ENCODE measurements at places on chromosomes 1 and 21.
A peak's percentile ranks its signal among the peaks of the same experiment; 100 is the strongest.

GRCh38 chr1:117414943-117415342 lies 47.7 kb downstream of the MAN1A2 start:
- DNase-seq, result no peak

- DNase-seq, result no peak
Measured at GRCh38 chr1:153779781-153780541, 4.8 kb downstream of the SLC27A3 start.

GRCh38 chr1:191865479-191865878 lies 292.8 kb upstream of the RGS18 start:
- no peak for DNase-seq

GRCh38 chr1:81731989-81732388 lies 68.7 kb upstream of the ADGRL2 start:
- DNase-seq, result no peak

DNA sequence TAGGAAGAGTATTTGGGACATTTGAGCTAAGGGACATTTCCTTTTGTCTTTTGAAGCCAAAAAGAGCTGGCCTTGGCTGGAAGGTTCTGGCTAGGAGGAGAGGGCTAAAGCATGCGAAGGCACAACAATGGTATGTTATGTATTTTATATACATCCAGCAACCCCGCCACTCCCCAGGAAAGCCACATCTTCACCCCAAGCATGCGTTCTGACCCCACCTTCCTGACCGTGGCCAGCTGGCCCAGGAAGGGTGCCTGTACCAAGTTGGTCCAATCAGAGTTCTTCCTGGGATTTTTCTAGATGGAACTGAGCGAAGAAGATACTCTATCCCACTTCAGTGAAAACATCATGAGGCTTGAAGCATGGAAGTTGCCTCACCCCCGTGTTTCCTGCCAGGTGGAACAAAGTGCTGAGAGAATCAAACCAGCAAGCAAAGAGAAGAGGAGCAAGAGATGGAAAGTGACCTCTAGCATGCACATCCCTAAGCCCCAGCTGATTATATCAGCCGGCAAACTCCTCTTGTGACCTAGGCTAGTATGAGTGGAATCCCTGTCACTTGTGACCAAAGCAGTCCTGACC lies 82.7 kb downstream of the BCAR3 start:
- no peak for DNase-seq

DNA sequence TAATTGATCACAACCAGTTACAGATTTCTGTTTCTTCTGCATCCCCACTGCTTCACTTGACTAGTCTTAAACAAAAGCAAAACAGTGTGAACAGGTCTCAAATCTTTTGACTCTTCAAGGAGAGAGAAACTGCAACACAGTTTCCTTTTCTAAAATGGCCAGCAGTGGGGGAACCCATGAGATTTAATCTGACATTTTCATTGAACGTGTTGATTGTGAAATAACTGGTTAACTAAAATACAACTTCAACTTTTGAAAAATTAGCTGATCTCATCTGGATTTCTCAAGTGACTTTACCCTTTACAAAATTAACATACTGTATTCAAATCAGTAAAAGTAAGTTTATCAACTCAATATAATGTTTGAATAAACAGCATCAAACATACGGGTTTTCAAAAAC lies 143.0 kb downstream of the HFM1 start:
- DNase-seq, result no peak

DNA sequence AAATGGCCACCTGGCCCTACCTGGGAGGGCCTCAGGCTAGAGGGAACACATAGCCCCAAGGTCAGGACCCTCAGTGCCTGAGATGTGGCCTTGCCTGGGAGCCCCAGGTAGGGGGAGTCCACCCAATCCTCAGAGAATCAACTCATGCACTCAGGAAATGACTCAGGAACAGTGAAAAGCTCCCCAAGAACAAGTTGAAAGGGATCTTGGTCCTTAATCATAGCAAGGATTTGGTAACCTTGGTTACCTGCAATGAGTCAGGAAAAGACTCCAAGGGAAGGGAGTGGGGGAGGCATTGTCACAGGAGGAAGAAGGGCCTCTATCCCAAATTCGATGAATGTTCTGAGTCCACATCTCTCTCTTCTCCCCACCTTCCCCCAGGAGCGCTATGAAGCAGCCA lies 17.0 kb downstream of the MAP7D1 start:
- DNase-seq, result no peak

DNA sequence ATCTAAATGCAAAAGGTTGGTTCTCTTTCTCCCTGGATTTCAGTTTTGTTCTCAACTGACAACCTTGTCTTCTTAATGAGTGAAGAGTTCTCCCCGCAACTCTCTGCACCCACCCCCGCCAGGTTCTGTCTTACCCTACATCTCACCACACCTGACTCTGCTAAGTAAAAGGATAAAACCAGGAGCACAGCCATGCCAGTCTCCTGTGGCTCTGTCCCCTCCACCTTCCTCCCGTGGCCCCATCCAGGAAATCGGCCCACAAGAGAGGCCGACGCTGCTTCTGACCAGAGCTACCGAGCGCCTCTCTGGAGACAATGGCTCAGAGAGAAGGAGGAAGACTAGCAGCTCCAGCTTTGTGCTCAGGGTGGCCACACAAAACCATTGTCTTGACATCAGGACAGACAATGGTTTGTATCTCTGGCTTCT lies 72.2 kb downstream of the PLEKHA6 start:
- no peak for DNase-seq

DNA sequence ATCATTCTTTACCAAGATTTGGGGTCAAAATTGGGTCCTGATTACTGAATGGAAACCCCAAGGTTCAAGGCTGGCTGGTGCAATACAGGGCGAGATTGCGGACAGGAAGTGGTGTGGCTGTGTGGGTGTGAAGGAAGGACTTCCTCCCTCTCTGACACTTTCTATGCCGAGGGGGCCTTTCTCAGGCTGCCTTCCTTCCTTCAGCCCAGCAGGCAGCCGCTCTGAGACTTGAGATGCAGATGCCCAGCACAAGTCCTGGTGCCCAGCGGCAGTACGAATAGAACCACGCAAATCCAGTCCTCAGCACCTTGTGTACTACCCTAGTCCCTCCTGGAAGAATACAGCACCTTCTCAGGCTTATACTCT lies 16.3 kb downstream of the BATF3 start:
- no peak for DNase-seq

GRCh38 chr1:22107126-22107525 lies 35.8 kb downstream of the WNT4 start:
- DNase-seq, result no peak

GRCh38 chr1:12776801-12777557 lies 3.4 kb downstream of the PRAMEF12 start:
- no peak for DNase-seq

DNA sequence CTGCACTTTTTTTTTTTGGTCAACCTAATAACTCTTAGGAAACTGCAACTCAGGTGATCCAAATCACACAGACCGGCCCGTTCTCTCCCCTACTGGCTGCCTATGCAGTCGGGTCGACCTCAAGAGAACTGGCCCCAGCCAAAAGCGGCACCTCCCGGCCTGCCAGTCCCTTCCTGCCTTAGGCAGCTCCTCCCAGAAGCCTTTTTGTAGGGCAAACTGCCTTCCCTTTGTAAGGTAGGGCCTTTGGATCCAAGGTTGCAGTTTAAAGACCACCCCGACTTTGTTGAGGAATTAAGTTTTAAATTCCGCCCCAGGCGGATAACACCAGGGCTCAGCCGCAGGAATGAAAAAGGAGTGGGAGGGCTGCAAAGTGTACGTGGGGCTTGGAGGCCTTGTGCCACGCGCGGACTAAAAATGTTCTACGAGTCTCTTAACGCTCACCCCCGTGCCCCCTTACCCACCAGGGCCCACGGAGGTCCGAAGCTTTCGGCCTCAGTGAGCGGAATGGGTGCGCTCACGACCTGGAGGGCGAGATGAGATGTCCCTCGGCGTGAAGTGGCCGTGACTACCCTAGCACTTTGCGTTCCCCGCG lies 642 bp upstream of the ST3GAL3 start:
- DNase-seq, result peak; percentile 9

- peak; percentile 17 for DNase-seq
Measured at GRCh38 chr1:50427818-50428779, 4.9 kb upstream of the DMRTA2 start.

- no peak for DNase-seq
Measured at GRCh38 chr1:30511991-30512913, 211.1 kb downstream of the MATN1 start.

DNA sequence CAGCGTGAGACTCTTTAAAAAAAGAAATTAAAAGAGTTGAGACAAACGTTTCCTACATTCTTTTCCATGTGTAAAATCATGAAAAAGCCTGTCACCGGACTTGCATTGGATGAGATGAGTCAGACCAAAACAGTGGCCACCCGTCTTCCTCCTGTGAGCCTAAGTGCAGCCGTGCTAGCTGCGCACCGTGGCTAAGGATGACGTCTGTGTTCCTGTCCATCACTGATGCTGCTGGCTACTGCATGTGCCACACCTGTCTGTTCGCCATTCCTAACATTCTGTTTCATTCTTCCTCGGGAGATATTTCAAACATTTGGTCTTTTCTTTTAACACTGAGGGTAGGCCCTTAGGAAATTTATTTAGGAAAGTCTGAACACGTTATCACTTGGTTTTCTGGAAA lies 31.2 kb downstream of the IFNAR1 start:
- no peak for DNase-seq

DNA sequence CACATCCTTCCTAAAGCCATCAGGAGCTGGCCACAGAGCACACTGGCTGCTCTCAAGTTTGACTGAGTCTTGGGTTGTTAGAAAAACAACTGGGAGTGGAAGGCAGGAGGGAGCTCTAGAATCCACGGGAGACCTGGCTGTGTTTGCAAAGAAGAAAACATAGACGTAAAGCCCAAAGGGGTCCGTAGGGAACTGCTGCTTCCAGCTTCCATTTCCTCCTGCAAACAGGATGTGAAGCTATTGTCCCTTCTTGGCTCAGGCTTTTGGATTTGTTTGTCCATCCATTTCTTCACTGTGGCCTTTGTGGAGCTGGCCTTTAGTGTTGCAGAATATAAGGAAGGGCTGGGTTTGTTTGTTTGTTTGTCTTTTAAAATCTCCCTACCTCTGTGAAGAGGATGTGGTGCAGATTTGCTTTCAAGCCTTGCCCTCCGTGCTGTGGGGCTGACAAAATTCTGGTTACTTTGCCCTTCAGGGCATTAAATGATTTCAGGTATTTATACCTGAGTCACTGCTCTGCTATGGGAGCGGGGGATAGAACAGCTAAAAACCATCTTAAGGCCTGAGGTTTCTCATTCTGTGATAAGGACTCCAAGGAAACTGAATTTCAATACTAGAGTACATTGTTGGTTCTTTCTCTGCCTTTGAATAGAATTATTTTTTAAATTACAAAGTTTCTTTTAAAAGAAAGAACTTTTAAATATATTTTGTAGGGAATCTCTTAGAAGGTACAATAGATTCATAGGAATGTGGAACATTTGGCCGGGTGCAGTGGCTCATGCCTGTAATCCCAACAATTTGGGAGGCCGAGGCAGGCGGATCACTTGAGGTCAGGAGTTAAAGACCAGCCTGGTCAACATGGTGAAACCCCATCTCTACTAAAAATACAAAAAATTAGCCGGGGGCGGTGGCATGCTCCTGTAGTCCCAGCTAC lies 74.3 kb downstream of the MPZL1 start:
- no peak for DNase-seq

DNA sequence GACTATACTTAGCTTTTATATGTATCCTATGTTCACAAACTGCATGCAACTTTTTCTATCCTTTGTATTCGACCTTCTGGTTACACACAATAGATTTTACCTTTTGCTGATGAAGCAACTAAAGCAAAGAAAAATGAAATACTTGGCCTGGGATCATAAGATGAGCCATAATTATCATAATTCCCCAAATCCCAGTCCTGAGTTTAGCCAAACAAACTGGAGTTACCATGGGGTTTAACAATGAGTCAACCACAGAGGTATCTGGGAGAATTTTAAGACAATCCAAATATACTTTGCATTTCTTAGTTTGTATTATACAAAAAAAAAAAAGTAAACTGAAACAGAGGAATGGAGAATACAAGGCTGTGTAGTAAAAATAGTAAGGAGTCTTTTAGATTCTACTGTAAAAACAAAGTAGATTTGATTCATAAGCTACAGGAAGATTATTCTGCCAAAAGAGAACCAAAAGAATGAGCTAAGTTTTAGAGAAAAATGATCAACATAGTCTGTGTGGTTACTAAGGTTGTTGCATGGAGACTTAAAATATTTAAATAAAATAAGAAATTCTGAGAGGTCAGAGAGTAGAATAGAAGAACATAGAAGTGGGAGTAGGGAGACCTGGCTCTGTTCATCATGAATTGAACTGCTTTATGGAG lies 60.4 kb upstream of the GORAB start:
- DNase-seq, result no peak

- DNase-seq, result no peak
Measured at GRCh38 chr1:165527251-165528007, 16.4 kb upstream of the LRRC52 start.

- no peak for DNase-seq
Measured at GRCh38 chr1:98496256-98496995, 165.1 kb upstream of the SNX7 start.

DNA sequence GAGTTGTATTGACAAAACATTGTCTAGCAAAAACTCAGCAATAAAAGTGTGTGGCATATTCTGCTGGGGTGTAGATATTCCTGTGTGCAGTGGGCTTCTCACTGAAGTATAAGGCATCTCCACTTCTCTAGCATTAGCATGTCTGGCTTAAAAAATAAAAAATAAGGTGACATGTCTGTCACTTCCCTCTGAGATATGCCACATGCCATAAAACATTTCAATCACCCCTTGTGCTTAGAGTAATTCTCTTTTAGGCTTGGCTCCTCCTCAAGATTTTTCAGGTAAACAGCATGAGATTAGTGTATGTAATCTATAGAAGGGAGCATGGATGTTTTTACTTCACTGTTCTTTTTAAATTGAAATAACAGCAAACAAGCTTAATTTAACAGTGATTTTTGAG lies 194.4 kb upstream of the SNX7 start:
- no peak for DNase-seq

DNA sequence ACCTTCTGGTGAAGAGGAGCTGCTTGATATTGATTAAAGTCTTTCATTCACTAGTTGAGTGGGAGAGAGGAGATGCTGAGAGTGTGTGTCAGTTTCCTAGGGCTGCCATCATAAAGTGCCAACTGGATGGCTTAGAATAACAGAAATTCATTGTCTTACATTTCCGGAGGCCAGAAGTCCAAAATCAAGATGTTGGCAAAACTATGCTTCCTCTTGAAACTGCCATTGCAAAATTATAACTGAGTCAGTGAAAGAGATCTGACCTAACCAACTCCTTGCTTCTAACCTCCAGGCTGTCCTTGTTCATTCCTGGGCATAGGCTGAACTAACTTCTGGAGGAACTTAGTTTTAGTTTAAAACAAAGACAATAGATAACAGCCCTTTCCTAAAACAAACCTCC lies 47.1 kb downstream of the PTGS2 start:
- no peak for DNase-seq
